HCT116 (cell line): ENCODE measurements at places on chromosomes 11 and 22. TPM values are rescaled to one million over a fixed set of nuclear protein-coding genes. Genes with fewer than 3 reads are reported as not detected.

LRP4 gene
- 7.4 TPM for total RNA-seq

OR2AT4 gene
- total RNA-seq, result not detected

SERPIND1 gene
- 0.25 TPM for total RNA-seq

FAM227A gene
- 3.9 TPM for total RNA-seq

MRPL49 gene
- 77.5 TPM for total RNA-seq

CDC42BPG gene
- total RNA-seq, result 30.1 TPM

DCDC1 gene
- 1.5 TPM for total RNA-seq

ANKK1 gene
- 0.22 TPM for total RNA-seq

CASP4 gene
- total RNA-seq, result 21.1 TPM

ZNF202 gene
- total RNA-seq, result 16.9 TPM

- DNase-seq, result no peak
Measured at GRCh38 chr11:62433141-62433903, 14.5 kb downstream of the SCGB1A1 start.

GRCh38 chr11:830295-831117 is 2.2 kb upstream of the CD151 start:
- DNase-seq, result no peak

GRCh38 chr11:2434506-2435255 is 9.6 kb downstream of the TRPM5 start:
- DNase-seq, result no peak

GRCh38 chr11:84249344-84250135 is 963.4 kb upstream of the CCDC90B start:
- DNase-seq, result no peak

- no peak for DNase-seq
Measured at GRCh38 chr11:107619926-107620325, 29.0 kb downstream of the ELMOD1 start.

GRCh38 chr11:129365816-129366215 is 9.8 kb upstream of the BARX2 start:
- peak; percentile 51 for DNase-seq

DNA sequence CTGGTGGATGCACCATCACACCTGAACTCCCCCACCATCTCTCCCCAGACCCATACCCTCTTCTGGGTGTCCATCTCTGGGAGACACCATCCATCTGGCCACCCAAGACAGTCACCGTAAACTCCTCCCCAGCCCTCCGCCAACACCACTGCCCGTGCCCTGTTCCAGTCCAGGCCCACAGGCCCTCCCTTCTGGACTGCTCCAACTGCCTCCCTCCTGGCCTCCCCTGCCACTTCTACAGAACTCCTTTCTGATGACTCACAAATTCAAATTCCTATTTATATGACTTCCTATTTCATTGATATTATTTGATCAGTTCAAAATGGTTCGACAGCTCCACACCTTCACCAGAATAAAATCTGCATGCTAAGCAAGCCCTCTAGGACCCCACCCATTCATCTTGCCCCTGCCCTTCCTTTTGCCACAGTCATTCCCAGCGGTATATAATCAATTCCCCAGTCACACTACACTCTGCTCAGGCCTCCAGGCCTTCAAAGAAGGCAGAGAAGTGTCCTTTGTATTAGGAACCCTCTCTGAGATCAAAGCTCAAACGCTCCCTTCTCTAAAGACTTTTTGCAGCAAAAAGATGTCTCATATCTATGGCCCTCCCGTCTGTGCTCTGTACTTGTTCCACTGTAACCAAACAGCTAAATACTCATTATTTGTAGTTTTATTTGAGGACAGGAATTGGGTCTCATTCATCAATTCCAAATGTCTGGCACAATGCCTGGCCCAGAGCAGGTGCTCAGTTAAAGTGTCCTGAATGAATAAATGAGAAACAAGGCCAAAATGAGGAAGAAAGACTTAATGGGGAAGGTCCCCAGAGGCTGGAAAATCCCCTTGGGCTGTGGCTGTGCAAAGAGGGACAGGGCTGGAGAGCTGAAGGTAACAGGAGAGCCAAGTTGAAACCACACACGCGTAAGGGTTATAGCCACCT is 29.0 kb downstream of the MYH9 start:
- DNase-seq, result no peak

- no peak for DNase-seq
Measured at GRCh38 chr11:128886406-128887124, 4.6 kb upstream of the KCNJ5 start.

GRCh38 chr11:130159657-130160497 is at the start of gene ST14:
TSS of gene ST14 (plus strand) at chr11:130159782. CDS start at chr11:130159980, 198 bp downstream.
- no peak for DNase-seq

DNA sequence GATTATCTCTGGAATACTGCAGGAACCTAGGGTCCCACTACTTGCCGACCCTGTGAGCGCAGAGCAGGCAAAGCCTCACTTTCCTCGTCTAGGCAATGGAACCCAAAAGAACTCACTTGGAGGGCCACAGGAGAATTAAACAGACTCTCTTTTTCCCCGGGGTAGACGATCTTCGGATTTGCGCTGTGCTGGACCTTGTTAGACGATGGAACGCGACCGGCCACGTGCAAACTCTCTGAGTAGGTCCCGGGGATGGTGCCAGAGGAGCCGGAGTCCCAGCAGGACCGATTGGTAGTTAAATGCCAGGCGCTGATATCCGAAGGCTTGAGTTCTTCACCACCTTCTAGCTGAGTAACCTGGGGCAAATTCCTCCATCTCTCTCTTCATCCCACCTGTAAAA is 1.0 kb upstream of the SLC1A2 start:
- DNase-seq, result no peak

- DNase-seq, result no peak
Measured at GRCh38 chr11:102451681-102452460, 694 bp downstream of the TMEM123 start.

DNA sequence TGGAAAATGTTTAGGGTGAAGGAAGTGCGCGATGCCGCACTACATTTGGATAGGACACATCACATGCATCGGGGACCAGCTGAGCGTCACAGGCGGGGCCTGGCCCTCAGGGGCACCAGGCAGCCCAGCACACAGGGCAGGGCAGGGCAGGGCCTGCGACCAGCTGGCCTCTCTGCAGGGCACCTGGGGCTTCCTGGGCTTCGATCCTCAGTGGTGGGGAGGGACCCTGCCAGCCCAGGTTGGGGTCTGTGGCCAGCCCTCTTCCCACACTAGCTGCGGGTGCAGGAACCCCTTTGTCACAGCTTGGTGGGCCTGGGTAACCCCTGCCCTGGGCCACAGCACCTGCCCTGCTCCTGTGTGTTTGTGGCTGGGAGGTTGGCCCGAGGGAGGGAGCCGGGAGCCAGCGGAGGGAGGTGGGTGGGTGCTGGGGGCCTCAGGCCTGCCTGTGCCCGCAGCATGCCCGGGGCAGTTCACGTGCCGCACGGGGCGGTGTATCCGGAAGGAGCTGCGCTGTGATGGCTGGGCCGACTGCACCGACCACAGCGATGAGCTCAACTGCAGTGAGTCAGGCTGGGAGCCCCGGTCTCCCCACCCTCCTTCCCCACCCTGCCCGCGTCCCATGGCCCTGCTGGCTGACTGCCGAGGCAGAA is 37.9 kb downstream of the ST14 start:
- no peak for DNase-seq

- DNase-seq, result no peak
Measured at GRCh38 chr22:35506259-35506570, 34.4 kb upstream of the RASD2 start.

GRCh38 chr11:35683728-35684339 is 21.3 kb downstream of the TRIM44 start:
- DNase-seq, result no peak

DNA sequence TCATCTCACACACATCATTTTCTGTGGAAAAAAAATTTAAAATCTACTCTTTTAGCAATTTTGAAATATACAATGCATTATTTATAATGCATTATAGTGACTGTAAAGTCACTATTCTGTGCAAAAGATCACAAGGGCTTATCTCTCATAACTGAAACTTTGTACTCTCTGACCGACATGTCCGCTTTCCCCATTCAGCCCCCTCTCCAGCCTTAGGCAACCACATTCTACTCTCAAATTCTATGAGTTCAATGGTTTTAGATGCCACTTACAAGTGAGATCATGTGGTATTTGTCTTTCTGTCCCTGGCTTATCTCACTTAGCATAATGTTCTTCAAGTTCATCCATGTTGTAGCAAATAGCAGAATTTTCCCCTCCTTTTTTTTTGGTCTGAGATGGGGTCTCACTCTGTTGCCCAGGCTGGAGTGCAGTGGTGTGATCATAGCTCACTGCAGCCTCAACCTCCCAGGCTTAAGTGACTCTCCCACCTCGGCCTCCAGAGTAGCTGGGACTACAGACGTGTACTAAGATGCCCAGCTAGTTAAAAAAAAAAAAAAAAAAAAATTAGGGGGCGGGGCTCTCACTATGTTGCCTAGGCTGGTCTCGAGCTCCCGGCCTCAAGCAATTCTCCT is 44.5 kb downstream of the SYN3 start:
- DNase-seq, result no peak

GRCh38 chr22:20509344-20510047 is 2.1 kb downstream of the MED15 start:
- DNase-seq, result no peak

DNA sequence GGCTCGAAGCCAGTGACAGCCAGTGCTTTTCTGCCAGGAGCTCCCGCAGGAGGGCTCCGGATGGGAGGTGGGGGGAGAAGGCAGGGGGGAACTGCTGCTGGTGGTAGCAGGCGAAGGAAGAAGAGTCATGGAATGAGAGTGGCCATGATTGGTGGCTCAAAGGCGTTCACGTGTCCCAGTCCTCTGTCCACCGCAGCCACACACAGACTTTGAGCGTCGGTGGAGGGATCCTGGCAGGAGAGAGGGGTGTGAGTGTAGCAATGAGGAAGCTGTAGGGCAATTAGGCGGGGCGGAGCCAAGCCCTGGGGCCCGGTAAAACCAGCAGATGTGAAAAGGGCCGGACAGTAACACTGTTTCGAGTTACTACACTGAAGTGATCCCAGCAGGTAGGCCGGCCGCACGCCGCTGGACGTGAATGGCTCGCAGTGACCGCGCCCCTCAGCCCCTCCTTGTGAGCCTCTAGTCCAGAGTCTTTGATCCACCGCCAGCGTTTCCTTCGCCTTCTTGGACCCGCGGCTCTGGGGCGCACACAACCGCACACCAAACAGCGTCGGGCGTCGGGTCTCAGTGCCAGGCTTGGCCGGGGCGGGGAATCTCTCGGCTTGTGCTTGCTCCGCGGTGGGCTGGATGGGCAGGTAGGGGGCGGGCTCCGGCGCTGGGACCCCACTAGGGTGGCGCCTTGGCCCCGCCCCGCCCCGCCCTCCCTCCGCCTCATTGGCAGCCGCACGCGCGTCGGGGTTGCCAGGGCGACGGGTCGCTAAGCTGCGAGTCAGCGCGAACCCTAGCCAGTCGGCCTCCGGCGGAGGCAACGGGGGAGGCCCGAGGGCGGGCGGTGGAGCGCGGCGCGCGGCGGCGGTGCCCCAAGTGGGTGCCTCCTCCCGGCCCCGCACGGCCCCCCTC is at the start of gene LRRC10B:
Gene LRRC10B (plus strand): TSS at position 788 of the 900 bp plus-strand sequence. CDS start 250 bp downstream, outside the sequence.
- DNase-seq, result peak; percentile 52
